RPMI7951 (cell line): ENCODE measurements at places on chromosomes 6 and 20.

DNA sequence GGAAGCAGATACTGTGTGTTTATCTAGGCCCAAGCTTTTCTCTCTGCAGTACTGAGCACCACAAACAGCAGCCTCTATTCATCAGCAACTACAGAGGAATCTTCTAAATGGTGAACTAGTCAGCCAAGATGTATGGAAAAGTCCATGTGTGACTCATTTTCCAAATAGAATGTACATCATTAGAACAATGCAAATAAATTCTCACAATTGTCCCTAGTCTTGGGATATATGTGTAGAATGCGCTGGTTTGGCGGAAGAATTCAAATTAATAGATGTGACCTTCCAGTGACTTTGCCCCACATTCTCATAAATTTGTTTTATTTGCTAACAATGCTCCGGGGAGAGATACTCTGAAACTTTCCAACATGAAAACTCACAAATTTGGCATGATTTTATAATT lies 436.2 kb downstream of the CBLN4 start:
- no peak for DNase-seq

DNA sequence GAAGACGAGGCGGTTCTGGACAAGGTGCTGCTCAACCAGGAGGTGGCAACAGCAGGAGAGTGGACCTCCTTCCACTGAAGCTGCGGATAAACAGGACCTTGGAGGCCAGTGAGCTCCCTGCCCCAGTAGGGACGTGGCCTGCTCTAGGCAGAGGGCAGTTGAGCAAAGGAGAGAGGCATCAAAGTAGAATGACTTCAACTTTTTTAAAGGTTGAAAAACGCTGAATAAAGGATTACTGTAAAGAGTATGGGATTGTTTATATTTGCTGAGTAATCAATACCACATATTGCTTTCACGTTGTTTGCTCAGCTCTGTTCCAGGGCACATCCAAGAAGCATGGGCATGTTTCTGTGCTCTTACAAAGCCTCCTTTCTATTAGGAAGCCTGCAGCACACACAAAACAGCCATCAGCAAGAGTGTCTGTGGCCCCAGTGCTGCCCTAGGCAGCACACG lies 48.1 kb downstream of the ERMARD start:
- DNase-seq = no peak

DNA sequence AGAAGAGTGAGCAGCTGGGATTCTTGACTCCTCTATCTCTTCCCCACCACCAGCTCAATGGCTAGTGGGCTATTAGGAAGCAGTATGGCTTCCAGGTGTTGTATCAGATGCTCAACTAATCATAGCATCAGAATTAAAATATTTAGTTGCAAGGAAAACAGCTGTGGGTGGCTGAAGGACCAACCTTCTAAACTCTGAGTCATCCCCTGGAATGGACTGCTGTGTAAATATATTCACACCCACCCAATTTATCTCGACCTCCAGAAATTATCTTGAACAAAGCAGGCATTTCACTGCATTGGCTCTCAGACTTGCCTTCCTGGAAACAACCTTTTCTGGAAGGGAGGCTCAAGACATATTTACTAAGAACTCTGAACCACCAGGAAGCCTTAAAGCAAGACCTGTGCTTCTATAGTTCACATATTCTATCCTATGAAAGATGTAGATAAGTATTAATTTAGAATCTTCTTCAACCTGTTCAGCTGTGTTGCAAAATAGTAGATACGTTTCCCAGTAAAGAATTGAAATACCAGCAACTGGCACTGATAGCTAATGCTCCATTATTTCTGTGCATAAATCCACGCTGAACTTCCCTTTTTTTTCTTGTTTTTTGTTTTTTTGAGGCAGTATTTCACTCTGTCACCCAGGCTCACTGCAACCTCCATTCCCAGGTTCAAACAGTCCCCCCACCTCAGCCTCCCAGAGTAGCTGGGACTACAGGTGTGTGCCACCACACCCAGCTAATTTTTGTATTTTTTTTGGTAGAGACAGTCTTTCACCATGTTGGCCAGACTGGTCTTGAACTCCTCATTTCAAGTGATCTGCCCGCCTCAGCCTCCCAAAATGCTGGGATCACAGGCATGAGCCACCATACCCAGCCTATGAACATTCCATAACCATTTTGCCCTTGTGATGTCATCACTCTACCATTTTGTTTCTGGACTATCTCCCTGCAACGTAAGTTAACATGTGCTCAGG lies 56.9 kb upstream of the CD2AP start:
- DNase-seq = peak; percentile 17

GRCh38 chr6:3304500-3305215 lies 45.9 kb downstream of the PSMG4 start:
- DNase-seq = no peak

- DNase-seq = no peak
Observed at GRCh38 chr6:48068278-48069251, 42.4 kb downstream of the PTCHD4 start.

GRCh38 chr6:169972101-169972651 lies 220.8 kb downstream of the ERMARD start:
- DNase-seq = no peak

DNA sequence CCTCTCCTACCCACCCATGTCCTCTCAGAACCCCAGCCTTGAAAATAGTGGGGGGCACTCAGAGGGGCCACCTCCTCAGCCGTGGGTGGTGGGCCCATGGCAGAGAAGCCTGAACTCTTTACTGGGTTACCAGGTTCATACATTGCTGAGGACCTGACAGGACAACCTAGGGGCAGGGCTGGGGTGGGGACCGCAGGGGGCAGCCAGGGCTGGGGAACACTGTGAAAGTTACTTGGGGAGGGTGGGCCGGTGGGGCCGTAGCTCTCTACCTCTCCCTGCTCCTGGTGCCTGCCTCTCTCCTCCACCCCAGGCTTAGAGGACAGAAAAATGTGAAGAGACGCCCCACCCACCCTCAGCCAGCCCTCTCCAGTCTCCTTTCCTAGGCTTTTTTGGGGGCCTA lies 15.4 kb downstream of the MDFI start:
- DNase-seq = no peak

DNA sequence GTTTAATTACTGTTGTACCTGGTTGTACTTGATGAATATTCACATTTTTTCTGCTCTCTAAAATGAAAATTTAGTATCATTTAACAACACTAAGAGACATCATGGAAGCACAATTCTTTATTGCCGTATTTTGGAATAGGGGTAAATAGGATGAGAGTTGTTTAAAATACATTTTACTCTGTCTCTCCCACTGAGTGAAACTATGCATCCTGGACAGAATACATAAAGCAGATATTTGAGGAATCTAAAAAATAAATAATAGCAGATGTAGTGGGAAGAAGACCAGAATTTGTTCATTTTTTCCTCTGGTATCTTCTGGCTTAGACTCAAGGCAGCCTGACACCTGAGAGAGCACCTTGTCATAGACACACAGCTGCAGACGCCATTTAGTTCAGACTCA lies 119.1 kb upstream of the AHI1 start:
- DNase-seq = no peak

DNA sequence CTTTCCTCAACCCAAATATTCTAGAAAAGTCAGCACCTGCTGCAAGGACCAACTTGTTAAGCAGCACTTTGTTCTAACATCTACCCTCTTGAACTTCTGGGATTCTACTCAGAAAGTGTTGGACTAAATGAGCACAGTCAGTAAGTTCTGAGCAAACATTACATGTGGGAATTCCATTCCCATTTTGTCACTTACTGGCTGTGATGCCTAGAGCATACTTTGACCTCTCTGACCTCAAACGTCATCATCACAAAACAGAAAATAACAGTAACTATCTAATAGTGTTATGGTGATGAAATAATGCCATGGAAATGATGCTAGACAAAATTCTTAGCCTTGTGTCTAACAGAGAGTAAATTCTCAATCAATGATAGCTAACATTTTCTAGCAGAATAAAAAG lies 829.4 kb downstream of the EPHA7 start:
- DNase-seq = no peak

DNA sequence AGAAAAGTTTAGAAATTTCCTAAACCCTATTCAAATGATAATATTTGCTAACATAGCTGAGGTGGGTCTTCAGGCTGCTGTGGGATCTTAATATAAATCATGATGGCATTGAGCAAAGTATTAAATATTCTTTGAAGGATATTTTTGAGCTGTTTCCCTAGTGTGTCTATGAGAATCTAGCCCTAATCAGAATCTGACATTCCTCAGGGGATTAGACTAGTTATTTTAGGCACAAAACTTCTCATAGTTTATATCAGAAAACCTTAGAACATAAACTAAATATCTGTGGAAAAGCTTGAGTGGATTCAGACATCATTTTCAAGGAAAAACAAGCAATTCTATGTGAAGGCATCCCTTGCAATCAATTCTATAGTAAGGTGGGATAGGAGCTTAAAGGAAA lies 594.5 kb downstream of the RFPL4B start:
- DNase-seq = no peak

- no peak for DNase-seq
Observed at GRCh38 chr6:9612489-9612888, 802.4 kb downstream of the TFAP2A start.

GRCh38 chr6:63389191-63389844 lies 69.5 kb upstream of the LGSN start:
- DNase-seq = no peak

GRCh38 chr6:166955121-166955864 lies 1.1 kb downstream of the RNASET2 start:
- peak; percentile 3 for DNase-seq

DNA sequence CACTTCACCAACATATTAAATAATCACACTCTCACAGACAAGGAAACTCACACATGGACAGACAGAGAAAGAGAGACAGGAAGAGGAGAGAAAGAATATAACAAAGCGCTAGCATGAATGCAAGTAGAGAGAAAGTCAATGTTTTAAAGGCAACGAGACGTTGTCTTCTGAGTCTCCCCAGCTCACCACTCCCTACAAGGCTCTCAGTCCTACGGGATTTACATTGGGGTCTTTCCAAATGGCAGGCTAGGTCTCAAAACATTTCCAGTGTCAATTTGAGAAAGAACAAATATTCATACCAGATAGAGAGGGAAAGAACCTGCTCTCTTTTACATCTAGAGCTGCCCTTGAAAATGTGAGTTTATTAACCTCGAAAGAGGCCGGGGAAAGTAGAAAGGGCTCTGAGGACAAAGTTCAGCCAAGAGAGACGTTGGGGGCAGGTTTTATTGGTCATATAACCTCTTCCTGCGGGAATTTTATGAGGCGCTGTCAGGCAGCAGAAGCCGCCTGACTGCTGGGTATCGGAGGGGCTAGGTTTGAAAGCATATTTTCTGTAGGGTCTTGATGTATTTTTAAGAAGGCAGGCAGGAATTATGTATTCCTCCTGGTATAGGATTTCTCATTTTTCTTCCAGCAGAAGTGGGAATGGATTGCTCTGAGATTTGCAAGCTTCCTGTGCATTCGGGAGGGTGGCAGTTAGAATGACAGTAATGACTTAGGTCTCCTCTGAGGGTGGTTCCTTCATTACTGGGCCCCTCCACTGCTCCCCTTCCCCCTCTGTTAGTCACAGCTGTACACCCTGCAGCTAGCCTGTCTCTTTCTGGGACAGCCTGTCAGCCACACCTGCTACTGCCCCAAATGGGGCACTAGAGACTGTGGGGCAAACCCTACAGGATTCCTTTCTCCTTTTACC lies 34.4 kb upstream of the KIF16B start:
- DNase-seq = no peak

GRCh38 chr6:105920071-105920470 lies 166.1 kb upstream of the PRDM1 start:
- no peak for DNase-seq

DNA sequence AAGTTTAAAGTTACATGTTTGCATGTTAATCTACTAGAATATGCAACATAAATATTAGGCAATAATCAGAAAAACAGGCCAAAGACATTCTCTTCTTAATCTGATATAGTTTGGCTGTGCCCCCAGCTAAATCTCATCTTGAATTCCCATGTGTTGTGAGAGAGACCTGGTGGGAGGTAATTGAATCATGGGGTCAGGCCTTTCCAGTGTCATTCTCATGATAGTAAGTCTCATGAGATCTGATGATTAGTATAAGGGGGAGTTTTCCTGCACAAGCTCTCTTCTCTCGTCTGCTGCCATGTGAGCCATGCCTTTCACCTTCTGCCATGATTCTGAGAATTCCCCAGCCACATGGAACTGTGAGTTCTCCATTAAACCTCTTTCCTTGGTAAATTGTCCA lies 1241.7 kb upstream of the ADGRB3 start:
- DNase-seq = no peak

- DNase-seq = no peak
Observed at GRCh38 chr6:28303570-28303969, 22.2 kb downstream of the PGBD1 start.

- DNase-seq = no peak
Observed at GRCh38 chr20:37833221-37833896, 69.6 kb upstream of the VSTM2L start.

- DNase-seq = peak; percentile 63
Observed at GRCh38 chr20:21719592-21720214, 14.2 kb downstream of the PAX1 start.

DNA sequence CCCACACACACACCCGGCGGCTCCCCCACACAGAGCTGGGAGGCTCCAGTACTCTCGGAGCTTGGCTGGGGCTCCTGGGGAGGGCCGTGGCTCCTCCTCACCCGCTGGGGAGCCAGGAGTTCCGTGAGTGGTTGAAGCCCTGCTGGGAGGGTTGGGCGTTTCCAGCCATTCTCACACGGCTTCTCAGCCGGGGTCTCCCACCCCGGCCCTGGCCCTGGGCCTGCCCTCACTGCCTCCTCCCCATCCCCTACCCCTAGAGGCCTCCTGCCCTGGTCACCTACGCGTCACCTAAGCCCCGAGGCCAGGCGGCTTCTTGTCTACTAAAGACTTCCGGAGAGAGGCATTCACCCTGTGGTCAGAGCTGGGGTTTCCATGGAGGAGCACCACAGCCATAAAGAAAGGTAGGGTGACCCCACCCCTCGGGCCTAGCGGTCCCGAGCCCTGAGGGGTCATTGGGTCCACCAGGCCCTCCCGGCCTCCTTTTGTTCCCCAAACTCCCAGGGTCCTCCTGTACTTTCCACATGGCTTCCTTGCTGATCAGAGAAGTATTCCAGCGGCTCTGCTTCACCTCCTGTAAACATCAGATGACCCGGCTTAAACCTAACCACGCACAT lies 99.3 kb downstream of the TTLL2 start:
- no peak for DNase-seq

DNA sequence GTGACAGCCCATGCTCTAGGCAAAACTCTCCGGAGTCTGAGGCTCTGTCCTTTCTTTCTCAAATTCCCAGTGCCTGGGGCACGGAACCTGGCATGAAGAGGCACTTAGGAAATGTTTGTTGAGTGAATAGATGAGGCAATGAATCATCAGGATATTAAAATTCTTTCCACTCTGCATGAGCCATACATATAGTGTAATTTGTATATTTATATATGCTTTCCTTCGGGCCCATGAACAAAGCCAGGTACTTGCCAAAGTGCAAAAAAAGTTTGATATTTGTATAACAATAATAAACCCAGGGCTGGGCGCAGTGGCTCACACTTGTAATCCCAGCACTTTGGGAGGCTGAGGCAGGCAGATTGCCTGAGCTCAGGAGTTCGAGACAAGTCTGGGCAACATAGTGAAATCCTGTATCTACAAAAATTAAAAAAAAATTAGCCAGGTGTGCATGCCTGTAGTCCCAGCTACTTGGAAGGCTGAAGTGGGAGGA lies 212.3 kb upstream of the ZNF217 start:
- DNase-seq = peak; percentile 91
